Thymus (tissue), 14 donors: ENCODE measurements at places on chromosomes 5 and 9. TPM values are rescaled to one million over a fixed set of nuclear protein-coding genes. Genes with fewer than 3 reads are reported as not detected.

DNA sequence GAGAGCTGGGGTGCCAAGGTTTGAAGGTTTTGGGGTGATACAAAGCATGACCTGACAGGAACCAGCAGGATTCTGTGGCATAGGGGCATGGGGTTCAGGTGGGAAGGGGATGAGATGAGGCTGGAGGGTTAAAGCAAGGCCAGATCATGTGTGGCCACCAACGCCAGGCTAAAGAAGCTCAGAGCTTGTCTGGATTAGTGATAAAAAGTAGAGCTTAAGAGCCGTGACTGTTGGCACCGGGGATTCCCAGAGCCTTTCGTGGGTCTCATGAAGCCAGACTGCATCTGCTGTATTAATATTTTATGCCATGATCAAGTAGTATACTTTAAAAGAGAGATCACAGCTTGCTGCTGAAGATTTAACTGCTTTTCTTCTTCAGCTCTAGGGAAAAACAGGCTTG is 8.5 kb upstream of the GSN start:
- DNase-seq: no peak

DNA sequence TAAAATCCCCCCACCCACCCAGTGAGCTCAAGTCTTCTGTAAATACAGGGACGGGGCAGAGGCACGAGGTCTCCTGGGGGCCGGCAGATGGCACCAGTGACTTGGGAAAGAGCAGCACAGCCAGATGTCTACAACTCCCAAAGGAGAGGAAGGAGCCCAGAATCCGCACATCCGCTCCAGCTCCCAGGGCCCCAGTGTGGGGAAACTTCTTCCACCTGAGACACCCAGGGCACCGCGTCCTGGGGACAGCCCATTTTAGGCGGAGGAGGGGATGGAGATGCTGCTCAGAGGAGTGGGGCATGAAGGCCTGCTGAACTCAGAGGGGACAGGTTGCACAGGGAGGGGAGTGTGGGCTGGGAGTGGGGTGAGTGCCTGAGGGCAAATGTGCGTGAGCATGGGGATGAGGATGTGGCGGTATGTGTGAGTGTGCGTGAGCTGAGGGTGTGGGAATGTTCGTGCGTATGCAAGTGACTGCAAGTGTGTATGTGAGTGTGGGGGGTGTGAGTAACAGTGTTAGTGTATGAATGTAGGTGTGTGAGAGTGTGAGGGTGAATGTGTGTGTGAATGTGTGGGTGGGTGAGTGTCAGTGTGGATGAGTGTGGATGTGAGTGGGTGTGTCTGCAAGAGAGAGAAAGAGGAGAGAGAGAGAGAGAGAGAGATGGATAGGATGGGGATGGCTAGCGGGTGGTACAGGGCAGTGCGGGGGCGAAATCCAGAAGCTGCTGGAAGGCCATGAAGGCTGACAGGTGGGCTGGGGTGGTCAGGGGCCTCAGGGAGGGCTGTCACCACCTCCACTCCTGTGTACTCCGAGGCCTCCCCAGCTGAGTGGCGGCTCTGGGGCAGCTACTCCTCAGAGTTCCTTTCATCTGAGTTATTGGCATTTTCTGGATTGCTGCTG is 63.5 kb downstream of the DUSP1 start:
- DNase-seq: peak; percentile 47

- no peak for DNase-seq
Observed at GRCh38 chr5:157322581-157322980, 56.7 kb downstream of the CYFIP2 start.

GRCh38 chr9:86790805-86791204 is 156.5 kb downstream of the GAS1 start:
- no peak for DNase-seq

GRCh38 chr5:53678981-53679660 is 118.7 kb downstream of the NDUFS4 start:
- no peak for DNase-seq

GRCh38 chr5:116097301-116097700 is 12.5 kb downstream of the COMMD10 start:
- no peak for DNase-seq

- DNase-seq: no peak
Observed at GRCh38 chr5:77563475-77563874, 71.4 kb upstream of the WDR41 start.

DNA sequence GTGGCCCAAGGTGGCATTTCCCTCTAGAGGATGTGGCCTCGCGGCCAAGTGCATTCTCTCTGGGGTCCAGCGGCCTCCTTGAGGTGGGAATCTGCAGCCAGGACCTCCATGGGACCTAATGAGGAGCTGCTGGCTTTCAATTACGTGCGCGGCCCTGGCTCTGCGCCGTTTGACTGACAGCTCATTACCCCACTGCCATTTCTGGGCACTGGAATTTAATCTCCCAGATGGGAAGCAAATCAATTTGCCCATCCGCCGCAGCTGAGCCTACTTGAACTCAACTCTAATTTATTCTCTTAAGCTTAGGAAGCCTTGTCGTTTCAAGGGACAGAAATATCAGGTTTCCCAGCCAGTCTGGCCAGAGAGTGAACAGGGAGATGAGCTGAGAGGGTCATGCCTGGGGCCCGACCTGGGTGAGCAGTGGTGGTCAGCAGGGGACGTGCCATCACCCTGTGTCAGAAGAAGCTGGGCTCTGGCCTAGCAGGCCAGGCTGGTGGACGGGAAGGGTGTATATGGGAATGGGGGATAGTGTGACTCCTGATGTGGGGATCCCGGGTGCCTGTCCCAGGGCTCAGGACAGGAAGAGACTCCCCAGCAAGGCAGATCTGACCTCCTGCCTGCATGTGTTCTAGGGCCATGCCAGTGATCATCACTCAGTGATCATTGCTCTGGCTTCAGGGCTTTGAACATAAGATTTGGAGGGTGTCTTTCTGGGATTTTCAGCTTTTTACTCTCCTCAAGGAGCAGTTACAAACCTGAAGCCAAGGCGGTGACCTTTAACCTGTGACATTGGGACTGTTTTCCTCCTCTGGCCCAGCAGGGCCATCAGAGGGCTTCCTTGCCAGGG is 69.7 kb downstream of the MACROH2A1 start:
- no peak for DNase-seq

DNA sequence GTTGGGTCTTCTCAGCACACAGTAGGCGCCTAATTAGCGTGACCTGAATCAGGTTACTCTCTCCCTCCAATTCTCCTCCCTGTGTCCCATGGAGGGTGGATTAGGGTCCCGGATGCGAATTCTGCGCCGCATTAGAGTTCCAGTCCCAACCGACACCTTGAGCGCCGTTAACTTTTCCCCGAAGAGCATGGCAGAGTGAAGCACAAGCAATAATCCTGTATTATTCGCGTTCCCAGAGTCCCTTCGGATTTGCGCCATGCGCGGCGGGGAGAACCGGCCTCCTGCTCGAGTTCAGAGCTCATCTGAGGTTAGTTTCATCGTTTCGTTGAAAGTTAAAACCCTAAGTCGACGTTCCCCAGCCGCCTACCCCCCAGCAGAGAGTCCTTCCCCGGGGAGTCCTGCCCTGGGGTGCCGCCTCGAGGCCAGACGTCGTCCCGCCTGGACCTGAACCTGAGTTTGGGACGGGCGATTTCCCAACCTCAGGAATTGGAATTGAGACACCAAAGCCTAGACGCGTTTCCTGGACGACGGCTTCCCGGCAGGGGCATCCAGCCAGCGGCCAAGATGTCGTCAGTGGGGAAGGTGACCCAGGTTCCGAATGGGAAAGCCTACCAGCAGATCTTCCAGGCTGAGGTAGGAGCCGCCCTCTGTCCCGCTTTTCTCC is at the start of gene CCDC180:
CCDC180 (plus strand) TSS at position 160 of the 664 bp plus-strand sequence; CDS start at position 565, 405 bp downstream.
- DNase-seq: no peak

GRCh38 chr5:157046041-157046440 is 12.9 kb downstream of the HAVCR1 start:
- DNase-seq: no peak

DNA sequence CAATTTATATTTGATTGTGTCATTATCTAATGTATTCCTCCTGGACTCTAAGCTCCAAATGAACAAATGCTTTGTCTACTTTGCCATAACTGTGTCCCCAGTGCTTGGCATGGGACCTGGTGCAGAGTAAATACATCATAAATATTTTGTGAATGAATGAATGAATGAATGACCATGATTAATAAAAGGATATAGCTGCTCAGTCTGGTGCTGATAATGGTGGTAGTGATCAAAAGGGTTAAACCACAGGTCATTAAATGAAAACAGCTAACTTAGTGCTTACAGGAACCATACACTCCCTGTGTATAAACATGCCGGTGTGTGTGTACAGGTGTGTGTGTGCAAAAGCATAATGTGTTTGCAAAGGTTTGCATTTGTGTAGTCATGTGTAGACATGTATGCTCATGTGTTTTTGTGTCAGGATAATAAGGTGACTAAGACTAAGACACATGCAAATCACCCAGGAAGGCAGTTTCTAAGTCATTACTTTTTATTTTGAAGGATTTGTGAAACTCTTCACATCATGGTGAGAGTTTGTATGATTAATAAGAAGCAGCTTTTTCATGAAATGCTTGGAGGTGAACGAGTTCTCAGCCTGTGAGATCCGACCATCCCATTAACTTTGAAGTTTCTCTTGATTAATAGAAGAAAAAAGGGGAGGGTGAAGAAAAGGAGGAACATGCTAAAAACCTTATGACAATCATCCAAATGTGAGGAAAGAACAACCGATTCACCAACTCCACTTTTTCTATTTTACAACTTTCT is 24.6 kb downstream of the SPARC start:
- no peak for DNase-seq

GRCh38 chr5:3353561-3353960 is 242.1 kb upstream of the IRX1 start:
- DNase-seq: no peak

Gene FGF10
- total RNA-seq: 0.99 TPM

Gene NOP16
- 19.5 TPM for total RNA-seq

Gene IL33
- total RNA-seq: 9.3 TPM

Gene PCDHA8
- total RNA-seq: not detected

Gene CARTPT
- total RNA-seq: 0.24 TPM

Gene FRRS1L
- 0.09 TPM for total RNA-seq

Gene C9orf50
- total RNA-seq: 0.05 TPM

Gene KIF4B
- total RNA-seq: 0.05 TPM

Gene FKTN
- 7.3 TPM for total RNA-seq

Gene ISOC1
- total RNA-seq: 21.5 TPM
